ENCODE measurements at places on chromosomes 4 and X.

DNA sequence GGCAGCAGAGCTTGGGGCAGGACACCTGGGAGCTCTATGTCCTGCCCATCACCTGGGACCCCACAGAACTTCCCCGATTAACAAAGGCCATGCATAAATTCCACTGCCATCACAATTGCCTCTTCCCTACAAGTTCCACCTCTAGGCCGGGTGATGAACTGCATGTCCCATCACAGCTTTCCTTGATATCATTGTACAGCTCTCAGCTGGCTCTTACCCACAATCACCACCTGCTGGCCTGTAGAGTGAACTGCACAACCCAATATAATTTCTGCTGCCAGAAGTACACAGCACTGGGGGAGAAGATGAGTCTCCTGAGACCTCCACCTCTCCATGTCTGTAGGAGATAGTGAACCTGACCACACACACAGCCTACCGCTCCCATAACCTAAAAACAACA lies 285.0 kb upstream of the AADAT start:
- DNase-seq, result no peak

DNA sequence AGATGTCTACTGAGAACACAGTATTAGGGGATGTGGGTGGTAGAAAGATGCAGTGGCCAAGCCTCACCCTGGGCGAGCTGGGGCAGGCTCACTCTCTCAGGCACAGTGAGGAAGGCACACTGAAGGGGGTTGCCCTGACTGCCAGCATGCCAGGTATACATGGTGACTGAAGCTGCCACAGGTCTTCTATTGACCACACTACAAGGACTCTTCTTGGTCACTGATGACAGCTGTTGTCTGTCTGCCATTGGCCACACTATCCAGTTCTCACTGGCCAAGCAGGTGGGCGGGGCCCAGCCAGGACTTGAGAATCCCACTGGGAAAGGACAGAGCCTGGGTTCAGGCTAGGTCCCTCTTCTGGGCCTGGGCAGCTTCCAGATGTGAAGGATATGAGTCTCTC lies 39.7 kb upstream of the TBC1D14 start:
- DNase-seq, result no peak

- DNase-seq, result no peak
Measured at GRCh38 chr4:69224891-69225290, 10.3 kb upstream of the UGT2B11 start.

- no peak for DNase-seq
Measured at GRCh38 chr4:115501656-115502055, 388.2 kb upstream of the NDST4 start.

- DNase-seq, result no peak
Measured at GRCh38 chrX:71540801-71541200, 7.9 kb downstream of the OGT start.

GRCh38 chrX:107826238-107827029 lies 768 bp downstream of the MID2 start:
- peak; percentile 5 for DNase-seq

GRCh38 chr4:38166082-38166481 lies 205.9 kb downstream of the PTTG2 start:
- no peak for DNase-seq

GRCh38 chrX:57379296-57379695 lies 92.8 kb downstream of the FAAH2 start:
- no peak for DNase-seq

DNA sequence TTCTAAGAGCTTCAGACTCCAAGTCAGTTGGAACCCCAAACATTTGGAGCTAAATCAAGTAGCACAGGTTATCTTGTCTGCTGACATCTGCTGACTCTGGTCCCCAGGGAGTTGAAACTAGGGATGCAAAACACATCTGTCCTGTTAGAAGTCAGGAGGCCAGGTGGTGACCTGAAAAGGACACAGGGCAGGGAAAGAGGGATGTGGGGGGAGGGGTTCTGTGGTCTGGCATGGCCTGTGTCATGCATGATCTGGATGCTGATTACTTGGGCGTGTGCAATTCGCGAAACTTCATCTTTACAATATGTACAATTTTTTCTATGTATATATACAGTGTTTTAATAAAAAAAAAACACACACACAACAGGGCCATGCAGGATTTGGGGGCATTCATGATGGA lies 55.3 kb downstream of the FHDC1 start:
- no peak for DNase-seq

DNA sequence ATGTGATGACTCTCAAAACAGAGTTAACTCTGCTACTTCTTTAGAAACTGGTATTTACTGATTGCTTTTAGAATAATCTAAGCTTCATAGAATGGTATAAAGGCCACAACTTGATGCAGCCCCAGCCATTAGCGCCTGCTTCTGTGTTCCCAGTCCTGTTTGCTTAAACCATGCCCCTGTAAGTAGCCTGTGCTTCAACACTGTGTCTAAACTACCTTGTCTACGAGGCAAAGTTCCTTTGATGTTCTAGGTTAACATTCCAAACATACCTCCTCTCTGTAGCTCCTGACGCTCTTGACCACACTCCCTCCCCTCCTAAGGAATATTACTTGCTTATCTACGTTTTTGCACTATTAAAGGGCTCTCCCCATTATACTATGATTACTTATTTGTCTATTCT lies 352.5 kb upstream of the ADGRL3 start:
- no peak for DNase-seq
